ENCODE measurements at places on chromosomes 7 and 10. TPM values are rescaled to one million over a fixed set of nuclear protein-coding genes. Genes with fewer than 3 reads are reported as not detected.

ABCC2 gene
- polyA plus RNA-seq = 0.11 TPM

GRCh38 chr7:15584575-15584974 lies 22.8 kb upstream of the AGMO start:
- DNase-seq = no peak

RBP3 gene
- polyA plus RNA-seq = not detected

- DNase-seq = peak; percentile 14
Observed at GRCh38 chr10:77004917-77005564, 632.6 kb downstream of the KCNMA1 start.

DNA sequence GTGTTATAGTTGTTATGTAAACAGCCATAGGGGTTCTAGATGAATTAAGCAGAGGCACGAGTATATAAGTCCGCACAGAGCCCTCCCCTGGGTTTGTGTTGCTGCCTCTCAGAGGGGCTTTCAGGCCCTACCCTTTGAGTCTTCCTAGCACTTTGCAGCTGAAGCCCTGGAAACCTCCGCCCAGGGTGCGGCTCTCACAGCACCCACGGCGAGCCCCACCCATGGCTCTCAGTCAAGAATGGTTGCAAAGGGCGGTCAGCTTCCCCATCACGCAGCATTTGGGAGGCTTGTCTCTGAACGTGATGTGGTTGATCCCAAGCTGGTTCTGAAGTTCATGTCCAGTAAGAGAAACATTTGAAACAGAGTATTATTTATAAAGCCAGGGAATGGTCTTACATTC lies 18.8 kb upstream of the INSIG1 start:
- no peak for DNase-seq

DGKI gene
- 0.36 TPM for polyA plus RNA-seq

DNAJC1 gene
- 11.0 TPM for polyA plus RNA-seq

DNA sequence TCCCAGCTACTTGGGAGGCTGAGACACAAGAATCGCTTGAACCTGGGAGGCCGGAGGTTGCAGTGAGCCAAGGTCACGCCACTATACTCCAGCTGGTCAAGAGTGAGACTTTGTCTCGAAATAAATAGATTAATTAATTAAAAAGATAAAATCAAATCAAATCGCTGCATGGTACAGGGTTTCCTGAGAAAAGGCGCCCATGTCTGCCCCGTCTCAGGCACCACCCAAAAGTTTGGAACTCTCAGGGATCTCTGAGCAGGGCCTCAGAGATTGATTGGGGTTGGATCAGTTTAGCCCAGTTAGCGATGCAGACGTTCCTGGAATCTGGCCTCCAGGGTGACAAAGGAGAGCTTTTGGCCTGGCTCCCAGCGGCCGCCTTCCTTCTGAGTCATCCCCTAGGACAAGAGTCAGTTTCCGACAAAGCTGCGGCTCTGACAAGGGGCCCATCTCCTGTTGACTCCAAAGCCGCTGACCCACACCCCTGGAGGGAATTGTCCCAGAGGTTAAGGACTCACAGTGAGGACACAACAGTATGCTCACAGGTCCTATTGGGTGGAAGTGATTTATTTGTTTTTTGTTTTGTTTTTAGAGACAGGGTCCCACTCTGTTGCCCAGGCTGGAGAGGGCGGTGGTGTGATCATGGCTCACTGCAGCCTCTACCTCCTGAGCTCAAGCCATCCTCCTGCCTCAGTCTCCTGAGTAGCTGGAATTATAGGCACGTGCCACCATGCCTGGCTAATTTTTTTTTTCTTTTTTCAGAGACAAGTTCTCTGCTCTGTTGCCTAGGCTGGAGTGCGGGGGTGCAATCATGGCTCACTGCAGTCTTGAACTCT lies 6.8 kb downstream of the ORAI2 start:
- DNase-seq = peak; percentile 76

DNA sequence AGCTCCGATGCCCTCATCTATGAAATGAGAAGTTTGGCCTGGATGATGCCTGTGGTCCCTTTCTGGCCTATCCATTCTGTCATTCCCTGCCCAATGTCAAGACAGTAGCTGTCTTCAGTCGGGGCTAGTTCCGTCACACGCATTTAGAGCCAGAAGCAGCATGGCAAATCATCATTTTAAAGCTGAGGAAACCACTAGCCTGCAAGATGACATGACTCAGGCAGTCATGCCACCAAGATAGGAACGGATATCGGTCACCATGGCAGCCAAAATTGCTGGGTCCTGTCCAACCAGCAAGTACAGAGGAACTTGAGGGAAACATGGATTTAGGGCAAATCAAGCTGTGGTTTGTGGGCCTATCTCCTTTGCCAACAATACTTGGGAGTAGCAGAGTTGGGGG lies 64.5 kb upstream of the MRLN start:
- no peak for DNase-seq

ACTR3C gene
- 2.2 TPM for polyA plus RNA-seq
